A375 (cell line): ENCODE measurements at places on chromosomes 11 and 22. TPM values are rescaled to one million over a fixed set of nuclear protein-coding genes. Genes with fewer than 3 reads are reported as not detected.

FAT3 gene
- 1.8 and 4.3 TPM in 2 replicates for total RNA-seq

OR4S2 gene
- total RNA-seq: not detected in 2 replicates

MS4A3 gene
- total RNA-seq: not detected in 2 replicates

EML3 gene
- total RNA-seq: 41.0 and 43.7 TPM in 2 replicates

SOX6 gene
- 5.4 and 13.0 TPM in 2 replicates for total RNA-seq

ZNF280B gene
- total RNA-seq: not detected in 2 replicates

SAA2 gene
- 0.60 TPM in 1 of 2 replicates, not detected in the other for total RNA-seq
